ENCODE measurements at places on chromosomes 1 and 21.

- no peak for DNase-seq
These were observed 3.5 kb upstream of the RAP1GAP start for GRCh38 chr1:21672478-21673276.

- no peak for DNase-seq
These were observed 4.3 kb upstream of the MAN1A2 start for GRCh38 chr1:117362986-117363385.

DNA sequence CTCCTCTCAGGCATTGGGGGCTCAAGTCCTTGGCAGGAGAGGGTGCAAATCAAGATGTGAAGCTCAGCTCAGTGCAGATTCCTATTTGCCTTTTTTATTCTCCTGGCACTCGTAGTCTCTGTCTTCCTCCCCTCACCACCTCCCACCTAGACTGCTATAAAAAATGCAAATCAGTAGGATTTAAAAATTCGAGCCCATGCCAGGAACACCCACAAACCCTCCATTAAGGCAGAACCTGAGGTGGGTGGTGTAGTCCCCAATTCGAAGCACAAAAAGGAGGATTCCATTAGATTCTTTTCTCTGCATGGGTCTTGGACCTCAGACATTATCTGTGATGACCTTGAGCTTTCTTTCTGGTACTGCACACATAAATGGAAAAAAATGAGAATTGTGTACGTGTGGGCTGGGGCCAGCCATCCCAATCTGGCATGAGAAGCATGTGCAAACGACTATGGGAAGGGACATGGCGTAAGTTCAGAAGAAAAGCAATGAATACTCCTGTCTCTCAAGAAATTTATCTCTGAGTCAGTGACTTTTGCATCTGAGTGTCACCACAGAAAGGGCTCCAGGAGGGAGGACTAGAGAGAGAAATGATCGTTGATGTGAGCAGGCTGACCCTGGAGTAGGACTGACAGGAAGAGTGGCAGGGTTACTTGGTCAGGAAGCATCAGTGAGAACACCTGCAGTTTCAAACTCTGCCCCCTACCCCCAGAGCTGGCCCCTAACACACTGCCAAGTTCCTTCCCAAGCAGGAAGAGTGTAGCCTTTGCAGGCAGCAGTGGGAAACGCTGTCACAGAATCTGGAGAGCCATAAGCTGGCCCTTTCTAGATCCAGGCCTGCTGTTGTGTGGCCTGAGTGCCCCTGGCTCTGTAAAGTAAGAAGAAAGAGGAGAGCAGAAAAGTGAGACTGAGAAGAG, 1.7 kb downstream of the INKA2 start:
- no peak for DNase-seq

DNA sequence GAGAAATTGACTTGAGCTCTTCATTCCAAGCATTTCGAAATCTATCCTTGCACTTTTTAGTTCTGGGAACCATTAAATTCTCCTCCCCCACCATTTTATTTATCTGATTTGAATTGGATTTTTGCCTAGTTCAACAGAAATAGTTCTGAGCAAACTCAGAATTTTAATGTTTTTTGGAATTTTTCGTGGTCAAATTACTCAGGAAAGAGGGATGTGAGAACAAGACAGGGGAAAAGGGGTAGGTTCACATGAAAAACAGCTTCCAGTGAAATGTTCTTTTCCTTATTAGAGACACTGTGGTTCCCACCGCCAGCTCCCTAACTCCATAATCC, 5.7 kb upstream of the ZNF697 start:
- no peak for DNase-seq

- DNase-seq, result no peak
These were observed 27.9 kb downstream of the C1orf115 start for GRCh38 chr1:220717800-220718640.

- DNase-seq, result no peak
These were observed 75.8 kb upstream of the ZRANB2 start for GRCh38 chr1:71156590-71156989.

DNA sequence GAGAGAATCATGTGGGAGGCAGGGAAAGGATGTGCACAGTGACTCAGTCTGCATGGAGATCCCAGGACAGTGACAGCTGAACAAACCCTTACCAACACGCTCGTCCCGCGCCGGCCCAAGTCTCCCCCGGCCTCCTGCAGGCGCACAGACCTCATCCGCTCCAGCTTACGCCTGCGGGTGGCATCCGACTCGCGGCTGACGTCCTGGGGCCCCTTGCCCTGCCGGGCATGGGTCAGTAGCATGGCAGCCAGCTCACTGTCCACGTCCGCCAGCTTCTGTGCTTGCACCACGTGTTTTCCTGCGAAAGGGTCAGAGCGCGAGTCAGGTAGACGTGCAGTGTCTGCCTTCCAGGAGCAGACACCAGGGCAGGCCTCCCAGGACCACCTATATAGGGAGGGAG, 115.2 kb downstream of the NPHP4 start:
- DNase-seq, result no peak

DNA sequence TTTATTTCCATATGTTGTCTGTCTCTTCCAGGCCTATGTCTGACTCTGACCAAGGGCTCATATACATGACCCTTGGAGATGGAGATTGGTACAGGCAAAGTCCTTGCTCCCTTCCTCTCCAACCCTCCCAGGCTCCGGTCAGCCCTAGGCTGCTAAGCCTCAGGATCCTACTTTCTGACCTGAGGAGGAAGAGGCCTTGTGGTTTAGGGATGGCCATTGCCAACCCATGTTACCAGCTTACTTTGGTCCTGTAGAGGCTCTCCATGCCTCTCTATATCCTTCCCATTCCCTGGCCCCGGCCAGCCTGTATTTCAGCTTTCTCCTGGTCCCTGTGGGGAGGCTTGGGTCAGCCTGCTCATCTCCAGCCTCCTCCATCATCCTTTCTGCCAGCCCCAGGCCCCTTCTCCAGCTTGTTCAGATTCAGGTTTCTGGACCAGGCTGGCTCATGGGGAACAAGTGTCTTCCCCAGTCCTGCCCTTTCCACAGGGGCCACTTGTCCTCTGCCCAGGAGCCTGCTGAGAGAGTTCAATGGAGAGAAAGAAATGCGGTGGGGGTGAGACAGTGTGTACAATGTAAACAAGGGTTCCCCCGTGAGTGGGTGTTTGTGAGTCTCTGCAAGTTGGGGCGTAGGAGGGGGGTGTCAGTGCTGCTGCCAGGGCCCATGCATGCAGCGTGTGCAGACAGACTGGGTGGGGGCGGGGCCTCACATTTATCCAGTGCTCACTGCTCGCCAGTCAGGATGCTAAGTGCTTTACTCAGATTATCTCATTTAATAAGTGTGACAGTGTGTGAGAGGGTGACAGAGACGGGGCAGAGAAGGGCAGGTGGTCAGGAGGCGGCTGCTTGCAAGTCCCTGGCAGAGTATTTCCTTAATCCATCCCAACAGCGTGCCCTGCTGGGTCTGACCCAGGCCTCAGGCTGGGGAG, 31.3 kb upstream of the FOXO6 start:
- no peak for DNase-seq

GRCh38 chr1:210001751-210002150, 63.7 kb downstream of the SYT14 start:
- DNase-seq, result no peak

DNA sequence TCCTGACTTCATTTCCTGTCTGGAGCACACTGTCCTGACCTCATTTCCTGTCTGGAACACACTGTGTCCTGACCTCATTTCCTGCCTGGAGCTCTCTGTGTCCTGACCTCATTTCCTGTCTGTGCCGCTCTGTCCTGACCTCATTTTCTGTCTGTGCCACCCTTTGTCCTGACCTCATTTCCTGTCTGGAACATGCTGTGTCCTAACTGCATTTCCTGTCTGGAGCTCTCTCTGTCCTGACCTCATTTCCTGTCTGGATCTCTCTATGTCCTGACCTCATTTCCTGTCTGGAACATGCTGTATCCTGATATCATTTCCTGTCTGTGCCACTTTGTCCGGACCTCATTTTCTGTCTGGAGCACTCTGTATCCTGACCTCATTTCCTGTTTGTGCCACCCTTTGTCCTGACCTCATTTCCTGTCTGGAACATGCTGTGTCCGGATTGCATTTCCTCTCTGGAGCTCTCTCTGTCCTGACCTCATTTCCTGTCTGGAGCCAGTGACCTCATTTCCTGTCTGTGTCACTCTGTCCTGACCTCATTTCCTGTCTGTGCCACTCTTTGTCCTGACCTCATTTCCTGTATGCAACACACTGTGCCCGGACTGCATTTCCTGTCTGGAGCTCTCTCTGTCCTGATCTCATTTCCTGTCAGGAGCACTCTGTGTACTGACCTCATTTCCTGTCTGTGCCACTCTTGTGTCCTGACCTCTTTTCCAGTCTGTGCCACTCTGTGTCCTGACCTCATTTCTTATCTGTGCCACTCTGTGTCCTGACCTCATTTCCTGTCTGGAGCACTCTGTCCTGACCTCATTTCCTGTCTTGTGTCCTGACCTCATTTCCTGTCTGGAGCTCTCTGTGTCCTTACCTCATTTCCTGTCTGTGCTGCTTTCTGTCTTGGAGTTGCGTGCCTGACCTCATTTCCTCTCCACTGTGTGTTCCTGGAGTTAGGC, 27.6 kb downstream of the SKI start:
- DNase-seq, result peak; percentile 56

- no peak for DNase-seq
These were observed 132.7 kb downstream of the GPATCH2 start for GRCh38 chr1:217498209-217498608.

DNA sequence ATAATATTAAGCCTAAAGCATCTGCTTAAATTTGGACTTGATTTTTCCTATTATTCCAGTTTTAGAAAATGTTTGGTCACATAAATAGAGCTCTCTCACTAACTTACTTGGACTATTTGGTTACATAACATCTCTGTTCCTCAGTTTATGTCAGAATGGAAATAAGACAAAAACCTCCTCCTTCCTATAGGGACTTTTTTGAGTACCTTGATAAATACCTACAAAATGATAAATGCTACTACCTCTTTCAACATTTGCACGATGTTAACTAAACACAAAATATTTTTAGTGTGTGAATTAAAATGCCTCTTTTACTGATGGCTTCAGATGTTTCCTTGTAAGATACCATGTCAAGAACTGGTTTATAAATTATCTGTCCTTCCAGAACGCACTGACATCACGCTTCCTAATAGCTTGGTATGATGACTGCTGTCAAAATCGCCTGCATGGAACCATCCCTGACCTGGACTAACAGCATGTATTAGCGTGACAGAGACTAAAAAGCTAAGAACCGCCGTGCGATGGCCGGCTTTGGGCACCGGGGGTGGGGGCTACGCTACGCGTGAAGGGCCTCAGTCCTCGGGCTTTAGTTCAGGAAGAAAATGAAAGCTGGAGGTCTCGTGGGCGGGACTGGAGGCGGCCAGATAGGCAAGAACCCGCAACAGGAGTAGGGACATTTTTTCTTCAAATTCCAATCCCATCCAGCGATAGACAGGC, 133.2 kb upstream of the BARHL2 start:
- DNase-seq, result no peak

- DNase-seq, result no peak
These were observed 21.6 kb downstream of the TNN start for GRCh38 chr1:175089136-175089718.

GRCh38 chr1:42442662-42443061, 13.2 kb downstream of the ZMYND12 start:
- DNase-seq, result no peak

DNA sequence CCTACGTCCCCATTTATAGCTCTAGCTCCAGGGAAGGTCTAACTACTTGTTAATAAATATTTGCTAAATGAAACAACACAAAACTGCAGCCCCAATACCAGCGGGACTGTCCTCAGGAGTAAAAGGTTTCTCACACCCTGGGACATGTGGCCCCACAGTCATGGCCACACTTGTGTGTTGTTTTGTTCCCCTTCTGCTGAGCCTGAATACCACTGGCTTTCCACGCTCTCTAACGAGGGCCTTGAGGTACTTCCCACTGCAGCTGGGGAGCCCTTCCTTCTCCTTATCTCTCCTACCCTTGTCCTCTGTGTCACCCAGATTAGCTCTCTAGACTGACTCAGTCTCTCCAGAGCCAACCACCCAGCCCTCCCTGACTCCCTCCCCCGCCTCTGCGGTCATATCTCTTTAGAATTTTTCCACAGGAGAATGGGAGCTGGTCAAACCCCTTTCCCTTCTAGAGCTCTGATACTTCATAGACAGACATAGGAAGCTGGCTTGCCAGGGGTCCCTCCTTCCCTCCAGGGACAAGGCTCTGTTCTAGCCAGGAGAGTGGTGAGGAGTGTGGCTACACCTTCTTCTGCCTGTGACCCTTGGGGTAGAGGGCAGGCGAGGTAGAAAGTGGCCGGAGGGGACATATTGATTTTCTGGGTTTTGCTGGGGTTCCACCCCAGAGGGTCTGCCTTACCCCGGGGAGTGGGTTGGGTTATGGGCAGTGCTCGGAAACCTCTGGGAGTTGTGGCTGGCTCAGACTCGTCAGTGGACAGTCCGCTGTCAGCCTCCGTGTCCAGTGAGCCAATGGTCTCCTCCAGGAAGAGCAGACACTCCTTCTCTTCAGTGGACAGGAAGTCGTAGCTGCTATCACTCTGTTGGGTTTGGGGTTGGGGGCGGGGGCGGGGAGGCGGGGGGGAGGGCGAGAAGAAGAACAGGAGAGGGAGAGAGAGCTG, 8.1 kb downstream of the C1orf116 start:
- no peak for DNase-seq

DNA sequence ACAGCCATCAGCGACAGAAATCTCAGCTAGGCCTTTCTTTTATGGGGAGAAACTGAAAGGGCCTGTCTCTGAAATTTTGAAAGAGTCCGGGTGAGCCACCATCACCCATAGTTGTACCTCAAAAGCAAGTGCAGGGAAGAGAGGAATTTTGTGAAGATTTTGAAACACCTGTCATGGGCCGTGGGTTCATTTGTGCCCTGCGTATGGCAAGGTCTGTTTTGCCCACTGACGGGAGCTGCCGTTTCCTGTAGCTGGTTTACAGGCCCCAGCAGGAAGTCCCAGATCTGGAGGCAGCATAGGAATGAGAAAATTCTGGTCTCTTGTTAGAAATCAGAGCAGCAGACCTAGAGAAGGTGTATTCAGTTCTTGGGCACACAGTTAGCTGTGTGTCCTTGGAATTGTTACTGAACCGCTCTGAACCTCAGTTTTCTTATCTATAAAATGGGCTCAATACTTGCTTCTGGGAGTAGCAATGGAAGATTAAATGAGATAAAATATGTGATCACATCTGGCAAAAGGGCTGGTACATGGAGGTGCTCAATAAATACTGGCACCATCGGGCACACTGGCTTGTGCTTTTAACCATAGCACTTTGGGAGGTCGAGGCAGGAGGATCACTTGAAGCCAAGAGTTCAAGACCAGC, 52.5 kb downstream of the MAN1C1 start:
- no peak for DNase-seq

GRCh38 chr1:221972276-221973235, 230.7 kb upstream of the DUSP10 start:
- no peak for DNase-seq

DNA sequence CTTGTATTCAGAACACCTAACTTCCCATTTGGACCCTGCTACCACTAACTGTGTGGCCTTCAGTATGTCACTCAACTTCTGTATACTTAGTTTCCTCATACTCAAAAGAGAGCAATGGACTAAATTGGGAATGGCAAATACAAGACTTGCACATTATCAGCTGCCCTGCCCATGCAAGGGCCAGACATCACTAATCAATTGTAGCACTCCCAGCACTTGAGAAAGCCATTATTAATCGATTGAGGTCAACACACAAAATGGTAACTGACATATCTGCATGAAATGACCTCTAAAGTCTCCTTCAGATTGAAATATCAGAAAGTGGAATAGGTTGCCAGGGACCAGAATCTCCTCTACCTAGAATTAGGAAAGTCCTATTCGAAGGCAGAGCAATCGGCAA, 59.2 kb downstream of the MT1HL1 start:
- no peak for DNase-seq

Measured in stimulated activated CD8-positive, alpha-beta memory T cell treated with anti-CD3 and anti-CD28 coated beads, Interleukin-12 subunit alpha, Interleukin-12 subunit beta, amount 100 ng/mL, for 4 hours (primary cell).